ENCODE measurements at places on chromosomes 3 and 15. TPM values are rescaled to one million over a fixed set of nuclear protein-coding genes. Genes with fewer than 3 reads are reported as not detected.

DNA sequence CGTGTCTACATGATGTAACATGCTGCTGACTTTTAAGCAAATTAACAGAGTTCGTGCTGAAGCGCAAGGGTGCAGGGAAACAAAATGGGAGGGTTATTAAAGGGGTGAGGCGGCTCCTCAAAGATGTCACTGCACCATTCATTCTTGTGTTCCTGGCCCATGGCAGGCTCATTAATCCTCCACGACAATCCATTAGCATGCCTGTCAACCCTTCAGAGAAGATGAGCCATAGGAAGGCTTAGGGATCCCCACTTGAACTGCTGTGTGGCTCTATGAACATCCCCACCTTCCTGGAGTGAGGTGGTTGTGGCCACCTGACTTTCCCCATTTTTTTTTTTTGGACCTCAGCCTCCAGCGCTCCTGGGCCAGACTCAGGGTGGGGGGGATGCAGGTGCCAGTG is 45.8 kb downstream of the IGF1R start:
- DNase-seq, result no peak

DNA sequence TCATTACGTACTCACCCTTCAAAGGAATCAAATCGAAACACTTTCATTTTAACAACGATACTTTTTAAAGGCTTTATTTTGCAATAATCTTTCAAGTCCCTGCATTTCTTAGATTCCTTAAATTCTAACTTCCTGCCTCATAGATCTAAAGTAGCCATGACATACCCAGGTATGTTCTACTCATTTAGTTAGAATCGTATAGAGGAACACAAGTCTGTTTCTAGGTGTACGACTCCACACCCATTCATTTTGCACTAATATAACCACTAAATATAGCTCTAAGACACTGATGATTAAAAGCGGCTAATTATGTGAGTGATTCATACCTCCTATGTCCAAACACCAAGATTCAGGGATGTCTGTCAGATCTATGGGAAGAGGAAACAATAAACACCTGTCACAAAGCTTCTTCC is 1.3 kb downstream of the ATP13A3 start:
- no peak for DNase-seq

- DNase-seq, result peak; percentile 15
These were observed 20.1 kb downstream of the KBTBD8 start for GRCh38 chr3:67018105-67018788.

- peak; percentile 27 for DNase-seq
These were observed 3.3 kb downstream of the LYSMD4 start for GRCh38 chr15:99729920-99730319.

DNA sequence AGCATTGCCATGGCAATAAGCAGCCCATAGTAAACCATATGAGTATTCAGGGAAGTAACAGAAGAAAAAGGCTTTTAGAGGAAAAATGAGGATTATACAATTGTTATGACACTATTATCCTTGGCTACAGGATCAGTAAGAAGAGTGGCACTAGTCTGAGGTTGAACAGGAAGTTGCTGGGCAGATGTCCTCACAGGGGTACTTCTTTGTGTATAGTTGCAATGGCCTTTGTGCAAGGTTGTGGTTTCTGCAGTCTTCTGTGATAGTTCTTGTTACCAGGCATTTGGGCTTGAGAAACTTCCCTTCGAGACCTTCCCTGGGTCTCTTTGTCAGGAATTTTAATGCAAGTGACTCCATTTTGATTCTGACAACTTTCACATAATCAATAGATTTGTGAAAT is 100.6 kb upstream of the ATP11B start:
- no peak for DNase-seq

- DNase-seq, result no peak
These were observed 57.6 kb upstream of the SLCO2A1 start for GRCh38 chr3:134087060-134087974.

- no peak for DNase-seq
These were observed 5.0 kb downstream of the PTPN23 start for GRCh38 chr3:47385796-47386195.

DNA sequence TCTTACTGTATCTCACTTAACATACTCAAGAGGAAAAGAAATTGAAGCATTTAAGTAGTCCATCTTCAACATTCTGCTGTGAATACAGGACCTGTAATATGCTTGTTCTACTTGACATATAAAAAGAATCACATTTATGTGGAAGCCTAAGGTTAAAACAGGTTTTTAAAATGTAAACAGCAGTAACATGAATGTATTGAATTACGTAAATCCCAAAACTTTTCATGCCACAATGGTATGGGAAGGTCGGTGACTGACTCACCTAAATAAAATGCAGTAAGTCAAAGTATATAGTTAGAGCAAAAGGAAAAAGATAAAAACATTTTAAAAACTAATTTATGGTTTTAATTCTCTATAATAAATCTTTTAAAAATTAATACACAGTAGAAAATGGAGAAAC is 115.7 kb upstream of the TJP1 start:
- no peak for DNase-seq

GRCh38 chr3:51408813-51409212 is 17.7 kb downstream of the RBM15B start:
- DNase-seq, result no peak

- no peak for DNase-seq
These were observed 8.0 kb upstream of the COL6A6 start for GRCh38 chr3:130509008-130509407.

GRCh38 chr15:89019436-89019835 is 68.8 kb upstream of the ABHD2 start:
- DNase-seq, result no peak

DNA sequence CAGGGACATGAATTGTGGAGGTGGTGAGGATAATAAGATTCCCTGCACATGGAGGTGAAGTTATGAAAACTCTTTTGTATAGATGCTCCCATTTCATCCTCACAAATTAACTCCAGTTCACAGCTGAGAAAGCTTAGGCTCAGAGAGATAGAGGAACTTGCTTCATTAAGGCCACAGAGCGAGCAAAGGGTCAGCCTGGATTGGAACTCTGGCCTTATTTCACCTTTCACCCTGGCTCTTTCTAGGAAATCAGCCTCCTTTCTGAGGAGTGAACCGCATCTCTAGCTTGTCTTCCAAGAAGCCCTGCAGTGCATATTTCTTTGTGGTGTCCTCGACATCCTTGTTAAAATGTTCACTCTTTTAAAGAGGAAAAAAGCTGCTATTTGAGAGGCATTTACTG is 58.0 kb upstream of the SLC25A26 start:
- no peak for DNase-seq

PTX3 gene
- total RNA-seq, result not detected

CD200 gene
- total RNA-seq, result 34.5 TPM

RTP1 gene
- total RNA-seq, result not detected

ARID3B gene
- 28.6 TPM for total RNA-seq

DAPK2 gene
- total RNA-seq, result 0.87 TPM

TARS3 gene
- 10.8 TPM for total RNA-seq

LYZL4 gene
- not detected for total RNA-seq
